ENCODE measurements at places on chromosomes 13 and 19.

DNA sequence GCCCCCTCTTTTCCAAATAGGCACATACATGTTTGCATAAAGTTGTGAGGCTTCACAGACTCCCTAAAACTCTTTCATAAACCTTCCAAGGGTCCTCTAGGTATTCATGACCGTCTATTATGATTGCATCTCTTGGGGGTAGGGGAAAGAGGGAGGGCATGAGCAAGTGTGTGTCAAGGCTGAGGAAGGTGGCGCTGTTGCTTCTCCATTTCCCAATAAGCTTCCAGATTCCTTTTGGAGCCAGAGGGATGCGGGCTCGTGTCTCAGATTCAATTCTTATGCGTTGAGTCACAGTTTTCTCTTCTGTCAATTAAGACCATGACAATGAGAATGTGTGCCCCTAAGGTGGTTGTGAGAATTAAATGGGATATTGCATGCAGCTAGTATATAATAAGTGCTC lies 51.0 kb upstream of the CYP2A7 start:
- DNase-seq: no peak

GRCh38 chr19:46878613-46879375 lies 18.0 kb downstream of the ARHGAP35 start:
- no peak for DNase-seq

- DNase-seq: peak; percentile 94
Observed at GRCh38 chr19:57435062-57435978, at the start of gene ZNF749. TSS of gene ZNF749 (plus strand) at chr19:57435325. CDS start at chr19:57435579, 254 bp downstream.

DNA sequence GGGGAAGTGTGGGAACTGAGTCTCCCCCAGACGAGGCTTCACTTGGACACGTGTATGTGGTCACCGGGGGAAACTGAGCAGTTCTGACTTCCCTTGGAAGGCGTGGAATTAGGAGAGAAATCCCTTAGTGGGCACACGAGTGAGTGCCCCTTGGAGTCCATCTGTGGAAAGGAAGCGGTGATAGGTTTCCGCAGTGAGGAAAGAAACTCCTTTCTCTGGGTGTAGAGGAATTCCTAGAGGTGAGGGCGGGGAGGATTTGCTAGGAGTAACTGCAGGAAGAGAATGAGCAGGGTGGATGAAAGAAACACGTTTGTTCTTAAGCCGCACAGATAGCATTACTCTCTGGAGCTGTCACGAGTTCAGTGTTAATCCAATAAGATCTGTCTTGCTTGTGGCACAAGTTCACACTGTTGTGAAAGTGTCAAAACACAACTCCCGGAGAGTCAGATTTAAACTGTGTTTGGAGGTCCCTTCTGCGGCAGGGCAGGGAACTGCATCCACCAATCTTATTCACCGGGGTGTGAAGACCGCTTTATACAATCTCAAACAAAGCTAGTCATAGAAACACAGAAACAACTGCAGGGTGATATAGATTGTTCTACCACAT lies 1.2 kb downstream of the KL start:
- peak; percentile 62 for DNase-seq

DNA sequence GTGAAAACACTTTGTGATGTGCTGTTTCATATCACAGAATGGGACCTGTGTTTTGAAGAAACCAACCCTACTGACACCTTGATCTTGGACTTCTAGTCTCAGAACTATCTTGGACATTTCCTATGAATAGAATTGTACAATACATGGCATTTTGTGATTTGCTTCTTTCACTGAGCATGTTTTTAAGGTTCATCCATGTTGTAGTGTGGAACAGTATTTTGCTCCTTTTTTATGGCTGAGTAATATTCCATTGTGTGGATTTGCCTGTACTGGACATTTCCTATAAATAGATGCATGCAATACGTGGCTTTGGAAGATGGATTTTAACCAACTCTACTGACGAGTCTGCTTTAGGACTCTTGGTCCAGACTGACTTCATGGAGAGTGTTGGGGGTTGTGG lies 46.8 kb downstream of the VAV1 start:
- DNase-seq: no peak

DNA sequence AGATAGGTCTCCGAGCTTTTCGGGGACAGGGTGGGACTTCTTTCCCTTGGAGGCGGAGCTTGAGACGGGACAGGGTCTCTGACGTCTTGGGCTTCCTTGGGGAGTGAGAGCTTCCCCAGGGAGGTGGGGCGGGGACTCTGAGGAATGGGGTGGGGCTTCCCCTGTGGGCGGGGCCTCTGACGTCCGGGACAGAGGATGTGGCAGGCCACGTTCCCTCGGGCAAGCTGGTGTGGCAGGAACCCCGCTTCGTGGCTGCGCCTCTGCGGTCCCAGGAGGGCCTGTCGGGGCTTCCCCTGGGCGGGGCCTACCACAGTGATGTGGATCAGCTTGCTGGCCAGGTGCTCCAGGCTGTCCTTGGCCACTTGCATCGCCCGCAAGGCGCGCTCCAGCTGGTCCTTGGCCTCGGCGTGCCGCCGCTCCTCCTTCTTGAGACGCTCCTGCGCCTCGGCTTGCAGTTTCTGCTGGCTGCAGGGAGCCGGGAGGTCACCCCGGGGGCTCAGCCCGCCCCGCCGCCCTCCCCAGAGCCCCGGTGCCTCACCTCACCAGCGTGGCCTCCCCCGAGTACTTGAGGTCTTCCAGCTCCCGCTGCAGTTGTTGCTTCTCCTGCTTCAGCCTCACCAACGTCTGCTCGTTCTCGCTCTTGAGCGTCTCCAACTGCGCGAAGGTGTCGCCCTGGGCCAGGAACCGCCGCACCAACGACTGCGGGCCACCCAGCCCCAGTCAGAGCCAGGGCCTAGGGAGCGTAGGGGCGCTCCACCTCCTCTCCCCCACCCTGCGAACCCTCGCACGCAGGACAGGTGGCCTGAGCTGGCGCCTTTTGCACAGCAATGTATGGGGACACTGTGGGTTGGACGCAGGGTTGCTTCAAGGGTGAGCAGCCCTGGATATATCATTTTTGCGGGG lies 3.3 kb upstream of the RGL3 start:
- DNase-seq: peak; percentile 39

- DNase-seq: no peak
Observed at GRCh38 chr19:49347835-49348234, 12.6 kb downstream of the CD37 start.

DNA sequence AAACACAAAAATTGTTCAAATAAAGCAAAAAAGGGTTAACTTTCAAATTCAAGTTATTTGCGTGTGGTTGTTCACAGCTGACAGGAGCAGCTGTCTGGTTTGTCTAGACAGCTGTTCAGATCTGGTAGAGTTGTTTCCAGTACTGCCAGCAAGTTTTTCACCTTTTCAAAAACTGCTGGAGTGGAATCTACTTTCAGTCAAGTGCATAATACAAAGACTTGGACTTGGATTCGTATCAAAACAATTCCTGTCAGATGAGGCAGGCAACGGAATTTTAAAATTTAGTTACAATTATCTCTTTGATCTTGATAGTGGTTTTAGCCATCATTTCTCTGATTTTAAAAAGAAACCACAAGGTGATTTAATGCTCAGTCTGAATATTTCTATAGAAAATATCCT lies 51.7 kb upstream of the EEF1AKMT1 start:
- no peak for DNase-seq

DNA sequence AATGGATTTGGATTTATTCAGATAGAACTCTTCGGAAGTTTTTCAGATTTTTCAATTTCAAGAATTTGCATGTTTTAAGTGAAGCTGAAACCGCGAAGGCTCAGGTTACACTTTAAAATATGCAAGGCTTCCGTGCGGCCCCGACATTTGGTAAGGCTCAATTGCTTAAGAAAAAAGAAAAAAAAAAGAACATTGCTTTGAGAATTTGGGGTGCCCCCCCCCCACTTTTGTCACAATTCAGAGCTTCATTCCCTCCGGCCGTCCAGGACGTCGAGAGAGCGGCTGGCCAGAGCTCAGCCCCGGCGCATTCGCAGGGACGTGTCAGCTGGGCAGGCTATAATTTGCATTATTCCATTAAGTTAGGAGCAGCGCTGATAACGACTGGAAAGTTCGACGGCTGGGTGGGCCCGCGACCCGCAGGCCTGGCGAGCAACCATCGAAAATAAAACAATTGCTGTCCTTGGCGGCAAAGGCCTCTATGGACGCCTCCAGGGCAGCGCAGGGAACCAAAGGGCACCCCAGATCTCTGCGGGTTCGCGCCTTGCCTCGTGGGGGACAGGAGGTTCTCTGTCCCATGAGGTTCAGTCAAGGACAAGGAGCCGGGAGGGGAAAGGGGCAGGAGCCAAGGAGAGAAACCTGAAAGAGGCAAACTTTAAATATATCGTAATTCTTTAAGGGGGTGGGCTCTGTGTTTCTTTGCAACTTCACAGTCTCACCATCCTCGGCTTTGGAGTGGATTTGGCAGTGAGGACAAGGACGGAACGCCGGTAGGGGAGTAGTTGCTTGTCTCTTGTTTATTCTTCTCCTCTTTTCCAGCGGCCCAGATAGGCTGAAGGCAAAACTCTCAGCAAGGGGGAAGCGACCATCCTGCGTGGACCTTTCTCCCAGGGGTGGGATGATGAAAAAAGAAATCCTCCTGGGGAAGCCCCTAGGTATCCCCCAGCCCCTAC lies 7.0 kb downstream of the SOX21 start:
- DNase-seq: no peak

GRCh38 chr13:81639984-81640582 lies 1299.2 kb upstream of the SPRY2 start:
- DNase-seq: peak; percentile 8

DNA sequence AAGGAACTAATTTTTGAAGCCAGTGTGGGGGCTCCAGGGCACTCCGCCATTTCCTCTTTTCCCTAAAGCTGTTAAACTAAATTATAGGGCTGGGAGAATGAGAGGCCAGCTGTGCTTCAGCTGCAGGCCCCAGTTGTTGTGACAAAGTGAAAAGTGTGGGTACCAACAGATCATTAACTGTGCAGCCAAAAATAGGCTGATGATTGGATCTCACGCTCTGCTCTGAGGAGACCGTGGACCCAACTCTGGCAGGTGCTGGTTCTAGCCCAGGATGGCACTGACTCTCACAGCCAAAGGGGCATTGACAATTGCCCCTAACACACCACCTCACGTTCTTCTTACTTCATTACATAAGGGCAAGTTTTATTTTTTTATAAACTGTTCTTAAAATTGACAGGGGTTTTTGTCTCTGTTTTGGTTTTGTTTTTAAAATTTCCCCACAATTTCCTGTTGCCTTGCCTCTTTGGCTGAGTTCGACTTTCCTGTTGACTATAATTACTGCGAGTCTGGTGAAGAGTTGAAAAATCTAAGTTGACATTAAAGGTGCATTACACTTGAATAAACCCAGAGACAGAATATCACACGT lies 391.0 kb downstream of the FGF9 start:
- DNase-seq: no peak

GRCh38 chr19:54938906-54939305 lies 8.4 kb downstream of the NLRP7 start:
- no peak for DNase-seq

DNA sequence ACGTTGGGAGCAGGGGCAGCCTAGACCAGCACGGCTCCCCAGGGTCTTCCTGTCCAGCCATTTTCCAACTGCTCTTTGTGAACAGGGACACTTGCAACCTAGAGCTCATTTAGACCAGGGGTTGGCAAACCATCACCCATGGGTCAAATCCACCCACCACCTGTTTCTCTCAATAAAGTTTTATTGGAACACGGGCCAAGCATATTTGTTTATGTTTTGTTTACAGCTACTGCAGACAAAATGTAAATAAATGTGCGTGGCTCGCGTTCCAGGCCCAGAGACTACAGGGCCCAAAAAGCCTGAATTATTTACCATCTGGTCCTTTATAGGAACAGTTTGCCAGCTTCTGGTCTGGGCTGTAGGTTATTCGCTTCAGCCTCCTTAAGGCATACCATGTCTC lies 13.3 kb upstream of the EMC10 start:
- no peak for DNase-seq

DNA sequence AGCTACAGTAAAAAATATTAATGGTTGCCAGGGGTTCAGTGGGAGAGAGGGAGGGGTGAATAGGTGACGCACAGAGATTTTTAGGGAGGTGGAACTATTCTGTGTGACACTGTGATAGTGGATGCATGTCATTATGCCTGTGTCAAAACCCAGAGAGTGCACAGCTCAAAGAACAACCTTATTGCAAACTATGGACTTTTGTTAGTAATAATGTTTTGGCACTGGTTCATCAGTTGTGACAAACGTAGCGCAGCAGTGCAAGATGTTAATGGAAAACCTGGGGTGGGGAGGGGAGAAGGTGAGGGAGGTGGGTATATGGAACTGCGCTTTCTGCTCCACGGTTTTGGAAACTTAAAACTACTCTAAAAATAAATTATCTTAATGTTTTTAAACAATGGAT lies 134.6 kb upstream of the RFC3 start:
- no peak for DNase-seq

- no peak for DNase-seq
Observed at GRCh38 chr13:73119612-73120011, 60.8 kb downstream of the KLF5 start.

GRCh38 chr13:20198781-20199180 lies 6.0 kb upstream of the GJB2 start:
- no peak for DNase-seq

DNA sequence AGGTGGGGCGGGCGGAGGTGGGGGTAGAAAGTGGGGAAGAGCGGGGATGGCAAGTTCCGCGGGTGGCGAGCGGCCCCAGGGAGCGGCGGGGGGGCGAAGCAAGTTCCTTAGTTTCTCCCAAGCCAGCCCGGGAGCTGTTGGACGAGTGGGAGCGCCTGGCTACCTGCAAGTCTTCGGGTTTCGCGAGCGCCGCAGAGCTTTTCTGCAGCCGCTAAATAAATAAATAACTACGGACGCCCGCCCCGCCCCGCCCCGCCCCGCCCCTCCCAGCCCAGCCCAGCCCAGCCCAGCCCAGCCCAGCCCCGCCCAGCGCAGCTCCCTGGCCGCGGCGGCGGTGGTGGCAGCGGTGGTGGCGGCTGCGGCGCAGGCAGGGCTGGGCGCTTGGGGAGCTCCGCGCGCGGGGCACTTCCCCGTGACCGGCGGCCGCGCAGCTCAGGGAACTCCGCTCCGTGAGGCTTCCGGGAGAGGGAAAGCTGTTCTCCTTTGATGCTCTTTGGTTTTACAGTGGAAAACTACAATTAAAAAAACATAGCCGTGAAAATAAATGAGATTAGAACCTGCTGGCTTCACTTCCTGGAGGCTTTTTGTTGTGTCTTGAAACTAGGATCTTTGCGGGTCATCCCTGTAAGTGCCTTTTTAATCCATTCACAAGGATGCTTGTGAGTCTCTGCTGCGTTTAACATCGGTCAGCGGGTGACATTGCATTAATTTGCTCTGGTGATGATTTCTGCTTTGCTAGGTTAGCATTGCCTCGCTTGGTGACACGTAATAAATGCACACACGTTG lies at the start of gene UBE2L5:
UBE2L5 (plus strand) TSS at position 440 of the 786 bp plus-strand sequence. CDS start 5,498 bp downstream, outside the sequence.
- peak; percentile 71 for DNase-seq

DNA sequence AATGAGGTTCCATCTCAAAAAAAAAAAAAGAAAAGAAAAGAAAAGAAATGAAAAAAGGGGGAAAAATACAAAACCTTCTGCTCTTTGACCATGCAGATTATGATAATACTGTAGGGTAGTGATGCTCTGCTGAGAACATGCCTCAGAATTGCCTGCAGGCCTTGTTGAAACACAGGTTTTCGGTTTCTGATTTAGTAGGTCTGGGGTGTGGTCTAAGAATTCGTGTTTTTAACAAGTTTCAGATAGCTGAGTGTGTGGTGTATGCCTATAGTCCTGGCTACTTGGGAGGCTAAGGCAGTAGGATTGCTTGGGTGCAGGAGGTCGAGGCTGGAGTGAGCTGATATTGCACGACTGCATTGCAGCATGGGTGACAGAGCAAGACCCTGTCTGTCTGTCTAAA lies 14.9 kb upstream of the CYP2B6 start:
- no peak for DNase-seq
